Amygdala (tissue), 56 donors: ENCODE measurements at places on chromosomes 16 and 17.

- no peak for DNase-seq
Observed at GRCh38 chr16:4550591-4550990, 5.5 kb upstream of the C16orf96 start.

GRCh38 chr16:4182581-4183236, 59.2 kb downstream of the SRL start:
- no peak for DNase-seq

GRCh38 chr17:42025191-42025579, 5.3 kb downstream of the NKIRAS2 start:
- DNase-seq: no peak

DNA sequence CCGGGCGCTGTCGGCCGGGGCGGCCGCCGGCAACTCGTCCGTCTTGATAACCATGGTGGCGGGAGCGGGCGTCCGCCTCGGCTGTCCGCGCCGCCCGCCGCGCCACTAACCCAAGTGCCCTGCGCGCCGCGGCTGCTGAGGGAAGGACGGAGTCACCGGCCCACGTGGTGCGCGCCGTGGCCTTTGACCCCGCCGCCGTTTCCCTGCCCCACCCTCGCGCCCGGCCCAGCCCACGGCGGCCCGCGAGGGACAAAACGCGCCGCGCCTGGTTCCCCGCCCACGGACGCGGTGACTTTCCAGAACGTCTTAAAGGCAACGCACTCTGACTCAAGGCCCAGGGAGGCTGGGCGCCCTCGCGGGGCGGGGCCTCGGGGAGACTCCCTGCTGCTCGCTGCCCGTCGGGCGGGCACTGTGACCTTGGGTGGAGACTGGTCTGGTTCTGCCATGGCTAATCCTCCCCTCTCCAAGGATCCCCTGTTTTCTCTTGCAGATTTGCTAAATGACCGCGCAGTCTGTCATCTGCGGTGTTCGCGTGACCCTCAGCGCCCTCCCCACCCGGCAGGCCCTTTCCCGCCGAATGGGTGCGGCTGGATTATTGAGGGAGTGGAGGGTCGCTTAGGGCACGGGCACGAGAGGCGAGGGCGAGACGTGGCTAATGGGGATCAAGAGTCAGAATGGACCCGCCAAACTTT, at the start of gene CLUH:
CLUH (minus strand) TSS at position 157 of the 692 bp plus-strand sequence; CDS start at position 54, 103 bp downstream.
- peak; percentile 87 for DNase-seq

DNA sequence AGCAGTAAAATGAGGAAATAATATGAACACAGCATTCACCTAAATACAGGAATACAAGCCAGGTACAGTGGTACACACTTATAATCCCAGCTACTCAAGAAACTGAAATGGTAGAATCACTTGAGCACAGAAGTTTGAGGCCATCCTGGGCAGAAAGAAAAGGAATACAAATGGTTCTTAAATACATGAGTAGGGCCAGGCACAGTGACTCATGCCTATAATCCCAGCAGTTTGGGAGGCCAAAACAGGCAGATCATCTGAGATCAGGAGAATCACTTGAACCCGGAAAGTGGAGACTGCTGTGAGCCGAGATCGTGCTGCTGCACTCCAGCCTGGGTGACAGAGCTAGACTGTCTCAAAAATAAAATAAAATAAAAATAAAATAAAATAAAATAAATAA, 23.0 kb upstream of the SMG8 start:
- DNase-seq: no peak

- DNase-seq: no peak
Observed at GRCh38 chr16:50957056-50957455, 194.0 kb downstream of the SALL1 start.

GRCh38 chr16:57118461-57119084, 26.2 kb downstream of the CPNE2 start:
- no peak for DNase-seq

- peak; percentile 36 for DNase-seq
Observed at GRCh38 chr16:48347980-48348379, 37.2 kb downstream of the SIAH1 start.

- DNase-seq: no peak
Observed at GRCh38 chr16:85854935-85855334, 44.0 kb upstream of the IRF8 start.

DNA sequence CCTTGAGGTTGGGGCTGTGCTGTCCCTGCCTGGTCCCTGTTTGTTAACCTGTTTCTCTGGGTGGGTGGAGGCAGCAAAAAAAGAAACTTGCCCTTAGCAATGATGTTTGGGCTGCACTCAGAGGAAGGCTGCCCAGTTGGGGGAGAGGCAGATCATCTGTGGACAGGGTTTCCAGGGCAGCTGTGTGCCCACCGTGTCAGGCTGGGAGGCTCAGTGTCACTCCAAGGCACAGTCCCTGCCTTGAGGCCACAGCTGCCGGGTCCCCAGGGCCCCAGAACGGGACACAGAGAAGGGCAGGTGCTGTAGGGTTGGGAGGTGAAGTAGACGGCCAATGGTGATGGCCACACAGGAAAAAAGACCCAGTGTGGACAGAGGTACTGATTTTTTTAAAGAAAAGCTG, 3.9 kb downstream of the IL34 start:
- DNase-seq: no peak

DNA sequence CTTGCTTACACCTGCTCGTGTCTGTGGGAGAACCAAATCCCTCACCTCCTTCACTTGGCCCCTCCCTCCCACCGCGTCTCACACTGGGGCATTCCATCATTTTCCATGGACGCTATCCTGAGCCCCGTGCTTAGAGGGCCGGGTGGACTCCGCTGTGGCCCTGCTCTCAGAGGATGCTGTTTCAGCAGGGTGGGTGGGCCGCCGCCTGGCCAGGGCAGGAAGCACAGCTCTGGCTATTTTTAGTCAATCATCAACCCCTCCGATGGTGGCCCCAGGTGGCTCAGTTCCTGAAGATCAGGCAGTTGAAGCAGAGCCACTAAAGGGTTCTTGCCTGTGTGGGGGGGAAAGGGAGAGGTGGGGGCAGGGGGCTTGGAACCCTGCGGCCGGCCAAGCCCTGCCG, 230.3 kb downstream of the ENGASE start:
- DNase-seq: no peak

- no peak for DNase-seq
Observed at GRCh38 chr17:27904534-27905446, 11.6 kb upstream of the LYRM9 start.

DNA sequence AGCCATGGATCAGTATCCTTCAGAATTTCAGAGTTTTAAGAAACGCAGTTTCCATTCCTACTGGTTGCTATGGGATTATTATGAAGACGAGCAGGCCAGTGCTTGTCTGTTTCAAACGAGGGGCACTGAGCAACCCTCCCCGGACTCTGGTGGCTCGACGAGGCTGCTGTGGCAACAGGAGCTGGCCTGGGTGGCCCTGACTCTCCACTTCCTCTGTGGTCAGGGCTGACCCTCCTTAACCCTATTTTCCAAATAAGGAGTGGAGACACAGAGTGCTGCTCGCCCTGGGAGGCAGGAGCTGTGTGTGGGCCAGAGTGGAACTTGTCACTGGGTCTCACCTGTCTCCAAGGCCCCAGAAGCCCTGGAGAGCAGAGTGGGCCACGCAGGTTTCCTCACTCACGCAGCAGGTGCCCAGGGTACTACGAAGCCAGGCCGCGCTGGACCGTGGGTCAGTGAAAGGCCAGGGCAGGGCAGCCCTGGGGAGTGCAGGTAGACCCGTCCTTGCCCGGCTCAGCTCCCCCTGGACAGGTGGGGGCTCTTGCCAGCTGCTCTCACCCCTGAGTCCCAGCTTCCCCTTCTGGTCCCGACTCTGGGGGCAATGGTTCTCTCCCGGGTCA, 3.3 kb downstream of the GALNS start:
- no peak for DNase-seq
